ENCODE measurements at places on chromosomes 3 and 15. TPM values are rescaled to one million over a fixed set of nuclear protein-coding genes. Genes with fewer than 3 reads are reported as not detected.

DNA sequence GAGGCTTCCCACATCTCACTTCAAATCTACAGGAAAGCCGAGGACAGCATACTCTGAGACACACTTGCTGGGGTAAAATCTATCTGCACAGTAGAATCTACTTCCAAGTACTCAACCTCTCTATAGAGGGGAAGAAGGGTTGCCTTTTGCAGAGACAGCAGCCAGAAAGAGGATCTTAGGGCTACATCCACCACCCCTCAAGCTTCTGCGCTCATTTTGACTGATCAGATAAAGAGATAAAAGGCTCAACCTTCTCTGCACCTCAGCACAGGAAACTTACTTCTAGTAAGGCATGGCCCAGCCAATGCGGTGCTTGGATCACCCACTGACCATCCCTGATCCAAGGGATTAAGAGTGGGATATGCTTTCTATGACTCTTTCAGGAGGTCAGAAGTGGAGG, 6.9 kb upstream of the SLC9A9 start:
- no peak overlapping the region for H3K4me3 ChIP-seq
- no peak for DNase-seq
- no peaks in the 10 kb centered on the region for H3K36me3 ChIP-seq
- H3K27me3 ChIP-seq: no peaks in the 10 kb centered on the region

- H3K27me3 ChIP-seq: no peaks in the 10 kb centered on the region
- H3K36me3 ChIP-seq: no peaks in the 10 kb centered on the region
- DNase-seq: no peak
- H3K4me3 ChIP-seq: no peak overlapping the region
- H3K27ac ChIP-seq: no peak overlapping the region
- peaks cover 13% of the 10 kb centered on the region for H3K4me1 ChIP-seq
Observed at GRCh38 chr3:188034989-188035388, 119.0 kb upstream of the LPP start.

DNA sequence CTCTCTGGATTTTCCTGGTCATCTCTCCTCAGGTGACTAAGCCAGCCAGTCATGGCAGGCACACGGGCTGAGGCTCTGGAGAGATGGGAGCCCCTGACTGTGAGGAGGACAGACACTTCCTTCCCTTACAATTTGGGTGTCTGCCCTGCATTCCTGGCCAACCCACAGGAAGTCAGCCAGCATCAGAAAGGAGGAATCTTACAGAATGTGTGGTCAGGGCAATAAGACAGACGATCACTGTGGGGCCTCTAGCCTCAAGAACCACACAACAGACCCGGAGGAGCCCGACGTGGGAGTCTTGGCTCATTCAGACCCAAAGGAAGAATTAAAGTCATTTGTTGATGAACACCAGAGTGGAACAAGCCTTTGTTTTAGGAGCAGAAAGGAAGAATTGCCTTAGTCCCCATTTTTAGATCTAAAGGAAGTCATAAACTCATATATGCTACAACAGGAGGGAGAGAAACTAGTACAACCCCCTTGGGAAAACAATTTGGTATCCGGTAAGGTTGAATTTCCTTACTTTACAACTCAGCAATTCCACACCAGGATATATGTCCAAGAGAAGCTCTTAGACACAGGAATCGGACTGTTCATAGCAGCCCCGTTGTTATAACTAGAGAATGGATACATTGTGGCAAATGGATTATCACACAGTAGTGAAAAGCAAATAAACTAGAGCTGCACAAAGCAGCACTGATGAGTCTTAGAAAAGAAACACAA, 62.2 kb downstream of the ABTB1 start:
- no peaks in the 10 kb centered on the region for H3K27me3 ChIP-seq
- peak overlapping the region; percentile 78 for H3K27ac ChIP-seq
- no peaks in the 10 kb centered on the region for H3K36me3 ChIP-seq
- no peak overlapping the region for H3K4me3 ChIP-seq

- H3K27me3 ChIP-seq: no peaks in the 10 kb centered on the region
- H3K27ac ChIP-seq: no peak overlapping the region
- H3K4me1 ChIP-seq: no peaks in the 10 kb centered on the region
- H3K36me3 ChIP-seq: no peaks in the 10 kb centered on the region
- no peak overlapping the region for H3K4me3 ChIP-seq
Observed at GRCh38 chr3:72627271-72627670, 221.0 kb downstream of the SHQ1 start.

Gene TF
- total RNA-seq: 2.8 TPM

Gene APOD
- 608 TPM for total RNA-seq

Data from gastrocnemius medialis (tissue), 4 donors.